Keratinocyte (primary cell): ENCODE measurements at places on chromosomes 3 and 15.

- DNase-seq = no peak
These were observed 109.7 kb upstream of the GALNT15 start for GRCh38 chr3:16064642-16065414.

DNA sequence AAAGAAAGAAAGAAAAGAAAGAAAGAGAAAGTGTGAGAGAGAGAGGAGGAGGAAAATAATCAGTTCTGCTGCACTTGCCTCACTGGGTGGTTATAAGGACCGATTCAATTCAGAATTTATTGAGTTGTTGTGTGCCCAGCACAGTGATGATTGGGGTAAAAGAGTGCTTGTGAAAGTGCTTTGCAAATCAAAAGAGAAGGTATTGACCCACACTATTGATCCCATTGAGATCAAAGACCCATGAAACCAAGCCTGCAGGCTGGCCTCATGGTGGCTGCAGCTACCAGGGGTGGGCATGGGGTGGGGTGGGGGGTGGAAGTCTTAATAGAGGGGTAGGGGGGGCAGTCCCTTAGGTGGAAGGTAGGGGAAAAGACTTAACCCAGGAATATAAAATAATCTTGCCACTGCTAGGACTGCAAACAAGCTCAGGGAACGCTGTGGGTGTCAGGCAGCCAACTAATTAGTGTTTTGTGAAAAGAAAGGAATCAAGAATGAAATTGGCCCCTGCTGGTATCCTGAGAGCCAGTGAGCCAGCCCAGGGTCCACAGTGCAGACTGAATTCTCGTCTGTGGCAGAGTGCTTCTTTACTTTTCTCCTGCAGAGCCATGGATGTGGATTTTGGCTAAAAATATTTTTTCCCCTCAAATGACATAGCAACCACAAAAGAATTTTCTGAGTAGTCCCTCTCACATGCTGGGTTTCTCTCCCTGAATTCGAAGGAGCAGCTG, 34.2 kb downstream of the CLEC3B start:
- DNase-seq = no peak

DNA sequence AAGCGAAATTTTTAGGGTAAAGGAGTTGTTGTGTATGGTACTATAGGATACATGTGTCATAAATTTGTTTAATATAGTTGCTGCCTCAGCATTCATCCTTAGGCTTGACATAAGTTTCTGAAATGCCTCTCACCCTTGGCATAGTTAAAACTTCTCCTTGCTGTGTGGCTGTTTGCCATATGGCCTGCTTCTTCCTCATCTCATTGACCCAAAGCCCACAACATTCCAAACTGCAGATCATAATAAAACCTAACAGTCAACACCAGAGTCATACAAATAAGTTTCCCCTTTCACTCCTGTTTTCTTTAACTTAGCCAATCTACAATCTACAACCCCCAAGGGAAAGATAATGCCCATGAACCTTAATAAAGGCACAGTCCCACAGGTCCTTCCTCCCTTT, 136.6 kb downstream of the TMCC1 start:
- DNase-seq = no peak

GRCh38 chr15:41443275-41443674, 26.4 kb downstream of the RTF1 start:
- DNase-seq = no peak

- DNase-seq = no peak
These were observed 72.6 kb upstream of the DPH6 start for GRCh38 chr15:35618260-35619188.

DNA sequence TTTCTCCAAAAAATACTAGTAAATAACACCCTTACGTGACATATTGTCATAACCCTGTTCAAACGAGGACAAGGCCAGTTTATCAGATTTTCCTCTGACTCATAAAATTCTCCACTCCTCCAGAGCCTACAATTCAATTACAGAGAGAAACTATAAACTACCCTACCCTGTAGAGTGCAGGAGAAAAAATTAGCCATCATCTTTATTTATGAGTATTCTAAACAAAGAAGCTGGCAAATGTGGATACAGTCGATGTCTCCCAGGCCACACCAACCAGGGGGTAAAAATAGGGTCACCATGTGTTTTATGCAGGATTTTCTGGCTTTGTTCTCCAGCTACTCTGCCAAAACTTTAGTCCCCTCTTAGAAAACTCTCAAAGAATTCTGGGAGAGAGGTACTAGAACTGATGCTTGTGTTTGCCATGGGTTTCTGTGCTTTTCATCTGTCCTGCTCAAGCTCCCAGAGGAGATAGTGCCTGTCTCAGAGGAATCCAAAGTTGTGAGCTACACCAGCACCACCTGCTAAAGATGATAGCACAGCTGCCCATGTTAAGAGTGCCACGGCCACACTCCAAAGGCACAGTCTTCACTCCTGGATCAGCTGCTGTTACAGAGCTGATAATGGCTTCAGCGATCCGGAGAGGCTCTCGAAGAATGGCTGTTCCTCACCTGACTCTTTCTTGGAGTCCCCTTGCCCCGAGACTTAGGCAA, 150.2 kb downstream of the IMPG2 start:
- DNase-seq = no peak

DNA sequence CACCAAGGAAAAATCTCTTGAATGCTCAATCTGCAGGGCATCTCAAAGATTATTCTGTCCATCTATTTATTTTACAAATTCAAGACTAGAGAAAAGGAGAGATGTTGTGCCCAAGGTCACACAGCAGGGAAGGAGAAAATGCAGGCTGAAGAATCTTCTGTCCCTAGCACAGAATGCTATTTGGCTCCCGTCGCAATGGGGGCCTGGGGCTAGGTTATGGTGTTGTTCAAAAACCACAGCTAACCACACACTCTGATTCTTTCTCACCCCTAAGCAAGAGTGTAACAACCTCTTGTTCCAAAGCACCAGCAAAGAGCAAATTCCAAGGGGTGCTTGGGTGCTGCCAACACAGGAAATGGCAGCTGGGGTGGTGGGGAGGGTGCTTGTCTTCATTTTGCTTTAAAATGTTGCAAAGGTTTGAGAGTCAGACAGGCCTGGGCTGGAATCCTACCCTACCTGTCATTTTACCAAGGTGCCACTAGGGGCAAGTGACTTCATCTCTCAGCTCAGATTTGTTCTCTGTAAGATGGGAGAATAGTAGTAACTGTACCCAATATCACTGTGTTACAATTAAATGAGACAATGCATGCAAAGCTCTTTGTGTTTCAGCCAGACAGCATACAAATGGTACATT, 112.5 kb downstream of the ADAMTS9 start:
- DNase-seq = no peak

- no peak for DNase-seq
These were observed 56.7 kb upstream of the TSPAN3 start for GRCh38 chr15:77127626-77128025.

GRCh38 chr15:25679492-25679891, 183.6 kb downstream of the ATP10A start:
- DNase-seq = no peak

GRCh38 chr15:55858661-55859060, 115.7 kb upstream of the PRTG start:
- no peak for DNase-seq

DNA sequence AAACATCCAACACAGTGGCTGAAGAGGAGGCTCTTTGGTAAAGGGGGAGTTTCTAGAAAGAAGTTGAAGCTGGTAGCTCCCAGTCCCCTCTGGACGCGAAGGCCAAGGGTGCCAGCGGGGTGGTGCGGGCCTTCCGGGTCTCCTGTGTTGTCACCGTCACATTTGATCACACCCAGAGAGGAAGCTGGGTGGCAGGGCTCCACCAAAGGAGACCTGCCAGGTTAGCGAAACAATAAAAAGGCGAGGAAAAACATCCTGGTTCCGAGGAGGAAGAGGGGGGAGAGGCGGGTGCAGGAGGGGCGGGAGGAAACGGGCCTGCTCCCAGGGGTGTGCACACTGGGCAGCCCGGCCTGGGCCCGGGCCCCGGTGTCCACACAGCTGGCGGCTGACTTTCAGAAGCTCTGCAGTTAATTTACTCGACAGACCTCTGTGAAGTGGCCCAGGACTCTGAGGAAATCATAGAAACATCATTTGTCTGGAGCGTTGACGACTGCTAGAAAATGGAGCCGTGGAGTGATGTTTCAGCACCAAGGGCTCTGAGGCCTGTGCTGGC, 12.1 kb downstream of the HEG1 start:
- DNase-seq = no peak

- no peak for DNase-seq
These were observed 119.0 kb upstream of the PROK2 start for GRCh38 chr3:71903936-71904335.

GRCh38 chr3:95899911-95900310, 914.5 kb upstream of the EPHA6 start:
- no peak for DNase-seq

DNA sequence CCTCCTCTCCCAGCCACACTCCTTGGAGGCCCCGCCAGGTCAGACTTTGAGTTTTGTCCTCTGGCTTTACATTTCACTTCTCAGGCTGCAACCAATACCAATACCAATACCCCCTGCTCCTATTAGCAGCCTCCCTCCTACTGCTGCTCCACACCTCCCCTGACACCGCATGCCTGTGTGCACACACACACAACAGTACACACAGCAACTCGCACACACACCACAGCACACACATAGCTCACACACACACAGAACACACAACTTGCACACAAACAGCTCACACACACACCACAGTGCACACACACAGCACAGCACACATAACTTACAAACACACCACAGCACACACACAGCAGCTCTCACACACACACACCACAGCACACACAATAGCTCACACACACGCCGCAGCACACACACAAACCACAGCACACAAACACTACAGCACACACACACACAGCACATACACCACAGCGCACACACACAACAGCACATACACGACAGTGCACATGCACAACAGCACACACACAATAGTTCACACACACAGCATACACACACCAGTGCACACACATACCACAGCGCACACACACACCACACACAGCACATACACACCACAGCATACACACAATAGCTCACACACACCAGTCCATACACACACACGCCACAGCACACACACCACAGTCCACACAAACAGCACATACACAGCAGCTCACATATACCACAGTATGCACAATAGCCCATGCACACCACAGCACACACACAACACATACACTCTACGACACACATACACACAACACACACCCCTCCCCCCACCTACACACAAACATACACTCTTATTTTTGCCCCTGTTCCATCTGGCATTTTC, 204.7 kb downstream of the UACA start:
- DNase-seq = no peak

GRCh38 chr15:61137105-61137792, 91.9 kb downstream of the RORA start:
- DNase-seq = no peak

DNA sequence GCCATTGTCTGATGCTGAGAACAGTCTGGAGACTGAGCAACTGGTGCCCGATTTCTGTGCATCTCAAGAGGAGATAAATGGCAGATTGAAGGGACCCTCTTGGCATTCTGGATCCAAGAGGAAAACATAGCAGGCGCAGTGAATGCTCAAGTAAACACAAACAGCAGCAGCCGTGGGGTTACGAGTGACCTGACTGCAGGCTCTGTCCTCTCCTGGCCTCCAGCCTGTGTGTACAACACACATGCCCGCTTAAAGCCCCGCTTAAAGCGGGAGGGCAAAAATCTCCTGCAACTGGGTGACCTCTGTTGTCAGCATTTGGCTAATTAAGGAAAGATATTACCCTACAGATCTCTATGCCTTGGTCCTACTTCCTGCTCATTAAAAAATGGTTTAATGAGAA, 120.5 kb downstream of the GREM1 start:
- no peak for DNase-seq

GRCh38 chr15:85826756-85827515, 32.2 kb upstream of the KLHL25 start:
- no peak for DNase-seq

DNA sequence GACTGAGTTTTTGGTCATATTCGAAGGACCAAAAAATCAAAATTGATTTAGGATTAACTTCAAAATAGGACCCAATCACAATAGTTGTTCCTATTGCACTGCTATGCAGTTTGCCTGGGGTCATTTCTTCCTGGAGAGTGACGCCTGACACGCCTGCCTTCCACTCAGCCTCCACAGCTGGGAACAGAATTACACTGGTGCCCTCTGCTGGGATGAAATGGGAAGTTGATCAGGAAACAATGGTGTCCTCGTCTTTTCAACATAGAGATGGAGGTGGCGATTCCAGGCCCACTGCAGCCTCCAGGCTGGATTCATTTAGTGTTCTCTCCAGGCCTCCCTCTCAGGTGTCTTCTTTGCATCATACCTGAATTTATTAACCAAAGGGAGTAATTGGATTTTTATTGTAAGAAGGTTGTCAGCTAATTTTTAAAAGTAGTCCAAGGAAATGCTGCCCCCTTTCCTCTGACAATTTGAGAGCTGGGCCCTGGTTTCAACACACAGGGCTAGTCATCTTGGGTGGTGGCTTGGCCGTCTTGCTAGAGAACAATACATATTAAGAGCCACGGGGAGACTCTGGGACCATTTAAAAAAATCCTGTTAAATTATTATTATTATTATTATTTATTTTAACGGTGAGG, 69.7 kb downstream of the GAP43 start:
- DNase-seq = no peak

DNA sequence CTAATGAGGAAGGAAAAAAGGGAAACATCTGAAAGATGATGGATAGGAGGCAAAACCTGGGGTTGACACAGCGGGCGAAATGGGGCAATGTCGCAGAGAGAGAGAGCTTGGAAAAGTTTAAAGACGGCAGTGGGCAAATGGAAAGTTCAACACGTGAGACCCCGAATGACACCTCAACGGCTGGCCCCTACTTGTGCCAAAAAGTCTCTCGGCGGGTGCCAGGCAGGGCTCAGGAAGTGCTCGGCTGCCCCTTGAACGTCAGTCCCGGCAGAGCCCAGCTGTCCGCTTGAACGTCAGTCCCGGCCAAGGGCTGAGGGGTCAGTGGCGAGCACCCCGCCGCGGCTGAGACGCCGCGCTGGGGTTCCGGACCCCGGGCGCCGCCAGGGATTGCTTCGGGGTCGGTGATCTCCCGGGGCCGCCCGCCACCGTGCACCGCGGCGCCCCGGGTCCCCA, 658 bp downstream of the EOGT start:
- no peak for DNase-seq

DNA sequence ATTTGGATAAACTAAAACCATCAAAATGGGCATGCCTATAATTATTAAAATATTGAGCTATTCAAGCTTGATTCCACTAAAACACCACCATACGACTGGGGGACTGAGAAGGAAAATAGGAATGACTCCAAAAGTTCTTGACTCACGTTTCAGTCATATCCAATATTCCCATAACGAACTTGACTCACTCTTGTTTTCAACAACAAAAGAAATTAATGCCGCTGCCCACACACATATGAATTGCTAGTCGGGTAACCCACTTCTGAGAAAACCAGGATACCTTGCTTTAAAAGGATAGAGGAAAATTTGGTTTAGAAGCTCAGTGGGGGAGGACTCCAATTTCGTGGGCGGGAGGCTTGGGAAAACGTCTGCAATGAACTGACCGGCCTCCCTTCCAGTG, 5.2 kb downstream of the HTR3C start:
- DNase-seq = no peak
